ENCODE measurements at places on chromosomes 13 and 19.

- peak; percentile 40 for DNase-seq
Observed at GRCh38 chr13:106573868-106574267, 5.9 kb upstream of the ARGLU1 start.

GRCh38 chr13:22311734-22312404 is 641.0 kb downstream of the FGF9 start:
- no peak for DNase-seq

GRCh38 chr13:25196971-25197370 is 24.9 kb upstream of the AMER2 start:
- no peak for DNase-seq

DNA sequence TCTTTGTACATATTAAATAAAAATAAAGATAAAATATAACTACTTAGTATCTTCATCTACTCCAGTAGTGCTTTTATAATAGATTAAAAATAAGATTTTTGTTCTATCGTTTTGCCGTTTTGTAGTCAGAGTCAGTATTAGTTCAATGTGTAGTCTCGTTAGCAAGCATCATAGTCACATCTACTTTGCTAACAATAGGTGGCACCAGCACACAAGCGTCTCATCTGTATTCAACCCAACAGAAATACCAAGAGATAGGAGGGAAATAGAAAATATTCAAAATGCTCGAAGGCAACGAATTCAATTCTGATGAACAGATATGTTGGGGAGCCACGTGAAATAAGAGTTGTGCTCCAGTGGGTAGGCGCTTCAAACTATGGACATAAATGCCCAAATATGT is 21.4 kb upstream of the MICU2 start:
- peak; percentile 65 for DNase-seq

DNA sequence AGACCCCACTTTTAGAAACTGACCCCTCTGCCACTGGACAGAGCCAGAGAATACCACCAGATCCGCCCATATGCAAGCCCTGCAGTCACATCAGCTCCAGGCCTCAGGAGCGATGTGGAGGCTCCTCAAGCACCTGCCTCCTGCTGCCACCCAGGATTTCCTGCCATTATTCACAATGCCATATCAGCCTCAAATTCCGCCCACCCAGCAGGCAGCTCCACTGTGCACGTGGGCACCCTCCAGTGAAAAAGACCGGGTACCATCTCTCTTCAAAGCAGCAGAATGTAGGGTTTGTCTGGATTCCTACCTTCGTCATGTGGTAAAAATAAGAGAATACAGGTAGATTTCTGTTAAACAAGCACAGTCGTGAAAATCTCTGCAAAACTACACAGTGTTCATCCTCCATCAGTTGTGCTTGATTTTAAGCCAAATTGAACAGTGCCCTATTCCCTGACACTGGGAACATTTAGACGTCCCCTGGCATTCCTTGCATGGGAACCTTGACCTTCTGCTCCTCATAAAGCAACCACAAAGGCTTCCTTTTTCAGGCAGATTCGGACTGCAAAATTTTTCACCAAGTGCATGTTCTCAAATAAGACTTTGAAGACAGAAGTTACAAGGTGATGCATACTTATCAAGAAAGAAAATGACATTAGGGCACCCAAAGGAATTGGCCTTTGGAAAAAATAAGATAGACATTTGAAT is 56.4 kb downstream of the FAM124A start:
- DNase-seq: no peak

GRCh38 chr19:29714371-29714952 is 599 bp downstream of the C19orf12 start:
- peak; percentile 7 for DNase-seq

- no peak for DNase-seq
Observed at GRCh38 chr13:73111331-73111730, 52.5 kb downstream of the KLF5 start.

- DNase-seq: no peak
Observed at GRCh38 chr19:46224773-46225172, 4.8 kb upstream of the IGFL1 start.

DNA sequence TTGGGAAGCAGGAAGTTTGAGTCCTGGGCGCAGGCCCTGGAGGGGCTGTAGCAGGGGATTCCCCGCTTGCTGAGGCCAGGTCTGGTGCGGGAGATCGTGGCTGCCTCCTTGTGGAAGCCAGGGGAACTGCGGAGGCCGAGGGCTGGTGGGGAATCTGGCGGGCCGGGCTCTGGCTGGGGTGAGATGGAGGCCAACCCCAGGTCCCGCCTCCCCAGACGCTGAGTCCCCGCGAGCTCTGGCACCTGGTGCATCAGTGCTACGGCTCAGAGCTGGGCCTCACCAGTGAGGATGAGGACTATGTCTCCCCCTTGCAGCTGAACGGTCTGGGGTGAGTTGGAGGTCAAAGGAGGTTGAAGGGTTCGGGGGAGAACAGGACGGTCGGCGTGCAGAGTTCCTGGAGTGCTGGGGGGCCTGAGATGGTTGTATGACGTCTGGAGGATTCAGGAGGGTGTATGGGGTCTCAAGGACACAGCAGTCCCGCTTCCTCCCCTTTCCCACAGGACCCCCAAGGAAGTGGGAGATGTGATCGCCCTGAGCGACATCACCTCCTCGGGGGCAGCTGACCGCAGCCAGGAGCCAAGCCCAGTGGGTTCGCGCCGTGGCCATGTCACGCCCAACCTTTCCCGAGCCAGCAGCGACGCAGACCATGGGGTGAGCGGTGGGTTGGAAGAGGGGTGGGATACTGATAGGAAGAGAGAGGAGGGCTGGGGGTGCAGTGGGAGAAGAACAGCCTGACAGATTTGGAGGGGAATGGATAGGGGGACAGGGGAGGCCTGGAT is 13.1 kb downstream of the GRAMD1A start:
- peak; percentile 28 for DNase-seq

DNA sequence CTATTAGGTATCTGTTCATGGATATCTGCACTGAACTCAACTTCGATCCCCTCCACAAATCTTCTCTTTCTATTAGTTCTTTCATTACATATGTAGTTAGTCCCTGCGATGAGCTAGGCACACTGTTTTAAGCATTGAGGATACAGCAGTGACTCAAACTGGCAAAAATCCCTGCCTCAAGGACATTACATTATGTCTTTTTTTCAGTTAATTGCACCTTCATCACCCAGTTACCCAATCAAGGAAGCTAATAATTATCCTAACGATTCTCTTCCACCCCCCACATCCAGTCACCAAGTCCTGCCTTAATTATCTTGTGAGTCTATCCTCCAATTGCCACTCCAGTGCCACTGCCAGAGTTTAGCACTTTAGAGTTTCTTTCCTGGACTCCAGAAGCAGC is 89.3 kb downstream of the C13orf42 start:
- no peak for DNase-seq

GRCh38 chr19:4456843-4457653 is 546 bp downstream of the UBXN6 start:
- DNase-seq: peak; percentile 12

DNA sequence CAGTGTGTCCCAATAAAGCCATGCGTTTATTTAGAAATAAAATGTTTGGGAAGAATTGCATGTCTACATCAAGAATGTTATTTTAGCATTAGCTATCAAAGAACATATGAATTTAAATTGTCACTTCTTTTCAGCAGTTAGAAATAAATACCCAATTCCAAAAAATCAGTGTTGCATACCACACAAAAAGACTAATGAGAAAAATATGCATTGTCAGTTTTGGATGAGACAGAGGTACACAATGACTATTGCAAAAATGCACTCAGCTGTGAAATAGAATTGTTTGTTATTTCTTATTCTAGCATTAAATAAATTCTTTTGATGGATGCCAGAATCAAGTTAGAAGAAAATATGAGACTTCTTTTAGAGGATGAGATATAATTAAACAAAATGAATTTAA is 833.9 kb downstream of the SLITRK1 start:
- no peak for DNase-seq

DNA sequence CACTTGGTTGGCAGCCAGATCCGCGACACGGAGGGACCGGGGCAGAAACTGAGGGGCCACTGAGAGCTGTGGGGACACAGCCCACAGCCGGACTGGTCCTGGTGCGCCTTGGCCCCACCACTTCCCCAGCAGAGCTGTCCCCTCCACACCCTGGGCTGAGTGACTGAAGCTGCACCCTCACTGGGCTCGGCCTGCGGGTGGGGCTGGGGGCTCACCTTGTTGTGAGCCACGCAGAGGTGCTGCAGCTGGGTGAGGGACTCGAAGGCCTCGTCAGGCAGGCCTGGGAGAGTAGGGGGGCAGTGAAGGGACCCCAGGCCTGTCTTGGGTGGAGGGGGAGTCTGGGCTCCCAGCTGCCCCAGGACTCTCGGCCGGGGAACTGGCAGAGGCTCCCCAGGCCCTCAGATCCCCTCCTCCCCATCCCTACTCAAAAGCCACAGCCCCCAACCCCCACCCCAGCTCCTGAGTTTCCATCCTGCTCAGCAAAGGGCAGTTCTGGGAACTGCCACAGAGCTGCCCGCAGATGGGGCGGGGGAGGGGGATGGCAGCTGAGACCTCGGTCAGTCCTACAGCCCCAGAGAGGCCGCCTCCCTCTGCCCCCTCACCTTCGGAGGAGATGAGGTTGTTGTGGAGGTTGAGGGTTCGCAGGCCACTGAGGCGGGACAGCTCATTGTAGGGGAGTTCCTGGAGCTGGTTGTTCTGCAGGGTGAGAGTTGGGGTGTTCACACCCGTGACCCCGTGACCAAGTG is 2.3 kb downstream of the PODNL1 start:
- no peak for DNase-seq

GRCh38 chr13:38494445-38494844 is 144.8 kb downstream of the UFM1 start:
- DNase-seq: no peak

- peak; percentile 20 for DNase-seq
Observed at GRCh38 chr19:19098084-19098702, 34.4 kb downstream of the SLC25A42 start.

- DNase-seq: peak; percentile 74
Observed at GRCh38 chr19:48874303-48875135, 2.3 kb downstream of the PPP1R15A start.

GRCh38 chr13:23357349-23357748 is 76.2 kb downstream of the SACS start:
- no peak for DNase-seq

GRCh38 chr19:6773323-6773931 is 919 bp downstream of the VAV1 start:
- DNase-seq: no peak

DNA sequence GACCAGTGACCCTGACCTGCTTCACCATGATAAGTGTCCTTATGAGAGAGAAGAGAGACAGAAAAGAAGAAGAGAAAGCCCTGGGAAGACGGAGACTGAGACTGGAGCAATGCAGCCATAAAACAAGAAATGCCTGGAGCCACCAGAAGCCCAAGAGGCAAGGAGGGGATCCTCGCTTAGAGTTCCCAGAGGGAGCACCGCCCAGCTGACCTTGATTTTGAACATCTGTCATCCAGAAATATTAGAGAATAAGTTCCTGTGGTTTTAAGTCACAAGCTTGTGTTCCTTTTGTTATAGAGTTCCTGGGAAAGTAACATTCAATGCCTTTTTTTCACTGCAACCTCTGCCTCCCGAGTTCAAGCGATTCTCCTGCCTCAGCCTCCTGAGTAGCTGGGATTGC is 20.2 kb downstream of the CERS1 start:
- no peak for DNase-seq

DNA sequence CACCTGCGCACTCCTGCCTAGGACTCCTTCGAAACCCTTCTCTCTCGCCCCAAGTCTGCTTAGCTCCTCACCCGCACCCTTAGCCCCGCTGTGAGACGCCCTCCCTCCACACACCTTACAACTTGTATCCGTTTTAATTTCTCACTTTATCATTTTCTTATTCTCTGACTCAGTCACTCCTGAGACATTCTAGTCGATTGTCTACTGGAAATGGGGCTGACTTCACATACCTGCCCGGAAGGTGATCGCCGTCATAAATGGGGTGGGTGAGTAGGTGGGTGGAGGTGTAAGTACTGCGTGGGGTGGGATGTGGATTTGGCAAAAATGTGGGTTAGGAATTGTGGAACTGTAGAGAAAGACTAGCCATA is 714 bp downstream of the NDFIP2 start:
- peak; percentile 77 for DNase-seq

DNA sequence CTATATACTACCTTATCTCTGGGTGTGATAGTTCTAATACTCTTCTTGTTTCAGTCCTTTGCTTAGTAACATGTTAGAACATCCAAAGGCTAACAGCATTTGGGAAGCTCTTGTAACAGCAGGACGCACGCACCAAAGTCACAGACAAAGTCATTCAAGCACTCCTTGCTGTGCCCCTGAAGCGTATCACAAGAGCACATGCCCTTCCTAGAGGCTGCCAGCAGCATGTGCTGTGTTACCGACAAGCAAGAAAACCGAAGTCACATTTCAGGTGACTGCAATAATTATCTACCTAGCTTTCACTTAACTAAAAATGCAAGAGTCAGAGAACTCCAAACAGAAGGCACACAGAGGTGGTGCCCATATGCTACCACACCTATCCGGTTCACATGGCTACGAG is 194.1 kb downstream of the KLF12 start:
- DNase-seq: no peak

GRCh38 chr19:16359074-16359473 is 34.4 kb downstream of the KLF2 start:
- DNase-seq: peak; percentile 60

DNA sequence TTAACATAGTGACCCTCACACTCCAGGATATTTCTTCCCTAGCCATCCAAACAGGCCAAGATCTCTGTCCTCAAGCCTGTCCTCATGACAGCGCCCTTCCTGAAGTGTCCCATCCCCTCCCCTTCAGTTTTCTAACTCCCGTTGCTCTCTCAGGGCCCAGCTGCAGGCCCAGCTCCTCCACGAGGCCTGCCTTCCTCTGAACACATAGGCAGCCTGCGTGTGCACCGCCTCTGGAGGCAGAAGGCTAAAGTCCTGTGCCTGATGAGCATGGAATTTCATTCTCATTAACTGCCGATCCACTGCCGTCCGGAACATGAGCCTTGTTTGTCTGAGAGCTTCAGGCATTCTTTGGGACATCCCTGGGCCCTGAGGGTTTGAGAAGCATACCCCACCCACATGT is 306.4 kb downstream of the DCLK1 start:
- DNase-seq: no peak

GRCh38 chr19:16073988-16074387 is 2.3 kb upstream of the TPM4 start:
- no peak for DNase-seq

DNA sequence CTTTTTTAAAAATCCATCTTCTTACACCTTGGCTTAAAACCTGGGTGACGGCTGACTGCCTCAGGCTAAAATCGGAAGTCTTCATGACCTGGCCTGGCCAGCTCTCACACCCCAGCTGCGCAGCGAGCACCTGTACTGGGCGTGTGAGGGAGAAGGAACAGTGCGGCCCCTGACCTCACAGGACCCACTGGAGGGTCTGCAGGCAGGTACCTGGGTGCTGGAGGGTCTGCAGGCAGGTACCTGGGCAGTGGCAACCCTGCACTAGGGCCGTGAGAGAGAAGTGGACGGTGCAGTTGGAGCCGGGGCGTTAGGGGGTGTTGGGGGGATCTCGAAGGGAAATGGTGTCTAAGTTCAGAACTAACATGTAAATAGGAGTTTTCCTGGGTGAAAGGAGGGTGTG is 144.3 kb downstream of the STK24 start:
- DNase-seq: no peak

GRCh38 chr19:2561221-2561620 is 85.3 kb downstream of the GADD45B start:
- DNase-seq: no peak
